ENCODE measurements at places on chromosomes 4 and X.

DNA sequence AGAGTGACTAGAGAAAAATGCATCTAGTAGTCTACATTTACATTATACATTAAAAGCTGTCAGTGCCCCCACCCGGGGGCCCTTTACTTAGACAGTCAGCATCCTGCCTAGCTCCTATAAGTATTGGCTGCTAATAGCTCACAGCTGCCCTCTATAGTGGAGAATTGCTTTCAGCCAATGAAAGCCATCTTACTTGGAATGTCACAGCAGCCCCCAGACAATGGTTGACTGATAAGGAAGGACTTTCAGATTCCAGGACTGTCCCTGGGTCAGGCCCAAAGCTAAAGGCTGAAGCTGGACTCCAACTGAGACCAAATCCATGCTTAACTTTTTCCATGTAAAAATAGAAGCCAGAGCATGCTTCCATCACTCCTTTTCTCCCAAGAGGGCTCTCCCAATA, 196.9 kb downstream of the ANKRD50 start:
- no peak for DNase-seq

- DNase-seq: no peak
These were observed at the start of gene CPZ for GRCh38 chr4:8592366-8593263. CPZ (plus strand) TSS chr4:8592765; CDS start chr4:8592834, 69 bp downstream.

DNA sequence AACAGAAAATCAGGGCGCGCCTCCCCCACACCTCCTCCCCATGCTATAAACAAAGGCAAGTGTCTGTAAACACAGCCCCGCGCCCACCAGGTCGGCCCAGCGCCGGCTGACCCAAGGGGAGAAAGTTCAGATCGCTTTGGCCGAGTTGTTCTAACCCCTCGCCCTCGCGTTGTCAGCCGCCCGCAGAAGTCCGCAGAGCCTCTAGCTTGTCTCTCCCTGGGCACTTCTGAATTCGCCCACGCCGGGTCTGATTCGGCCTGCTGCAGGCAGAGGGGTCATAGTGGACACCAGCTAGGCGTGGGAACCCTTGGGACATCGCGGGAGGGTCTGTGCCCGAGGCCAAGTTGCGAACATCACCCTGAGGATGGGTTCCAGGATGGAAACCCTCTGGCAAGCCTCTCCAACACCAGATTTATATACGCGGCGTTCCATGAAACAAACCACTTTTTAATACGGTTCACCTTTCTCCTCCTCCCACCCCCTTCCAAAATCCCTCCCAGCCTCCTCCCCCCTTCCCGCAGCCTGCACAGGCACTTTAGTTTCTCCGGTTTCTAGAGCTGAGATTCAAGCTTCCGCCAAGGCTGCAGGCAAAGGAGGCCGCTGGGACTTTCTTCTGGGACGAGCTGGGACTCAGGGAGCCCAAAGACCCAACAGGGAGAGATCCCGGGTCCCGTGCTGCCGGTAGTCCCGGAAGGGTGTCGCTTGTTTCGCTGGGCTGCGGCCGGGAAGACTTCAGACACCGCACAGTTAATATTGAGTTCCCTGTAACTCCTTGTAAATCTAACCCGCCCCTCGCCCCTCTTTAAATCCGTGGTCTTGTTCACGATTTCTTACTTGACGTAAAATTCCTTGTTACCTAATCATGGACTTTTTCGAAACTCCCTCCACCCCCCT, 4.7 kb downstream of the HAND2 start:
- DNase-seq: no peak

- DNase-seq: no peak
These were observed 130.1 kb downstream of the EGF start for GRCh38 chr4:110042545-110043517.

DNA sequence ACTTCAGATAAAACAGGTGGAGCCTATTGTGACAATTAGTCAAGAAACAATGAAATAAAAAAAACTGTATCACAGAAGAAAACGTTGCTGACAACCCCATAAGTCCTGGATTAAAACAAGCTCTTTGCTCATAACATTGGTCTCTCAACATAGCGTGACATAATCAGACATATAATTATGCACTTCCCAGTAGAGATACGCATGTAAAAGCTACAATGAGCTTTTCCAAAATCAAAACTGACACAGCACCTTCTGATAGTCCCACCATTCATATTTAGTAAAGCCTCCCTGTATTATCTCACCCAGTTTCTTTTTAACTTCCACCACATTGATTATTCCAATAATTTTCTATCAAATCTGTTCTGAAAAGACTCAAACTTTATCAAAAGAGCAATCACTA, 372.1 kb upstream of the SMIM31 start:
- DNase-seq: no peak

- no peak for DNase-seq
These were observed 56.0 kb downstream of the GLUD2 start for GRCh38 chrX:121103381-121103780.

DNA sequence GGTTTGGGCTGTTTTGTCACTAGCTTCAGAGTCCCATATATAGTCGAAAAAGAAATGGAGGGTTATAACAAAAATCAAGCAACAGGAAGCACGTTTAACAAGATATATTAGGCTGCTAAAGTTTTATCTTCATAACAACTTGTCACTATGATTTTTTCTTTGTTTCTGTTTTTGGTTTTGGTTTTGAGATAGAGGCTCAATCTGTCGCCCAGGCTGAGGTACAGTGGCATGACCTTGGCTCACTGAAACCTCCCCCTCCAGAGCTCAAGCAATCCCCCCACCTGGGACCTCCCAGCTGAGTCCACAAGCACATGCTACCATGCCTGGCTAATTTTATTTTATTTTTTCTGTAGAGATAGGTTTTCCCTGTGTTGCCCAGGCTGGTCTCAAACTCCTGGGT, 2664.4 kb downstream of the ARAP2 start:
- DNase-seq: no peak

DNA sequence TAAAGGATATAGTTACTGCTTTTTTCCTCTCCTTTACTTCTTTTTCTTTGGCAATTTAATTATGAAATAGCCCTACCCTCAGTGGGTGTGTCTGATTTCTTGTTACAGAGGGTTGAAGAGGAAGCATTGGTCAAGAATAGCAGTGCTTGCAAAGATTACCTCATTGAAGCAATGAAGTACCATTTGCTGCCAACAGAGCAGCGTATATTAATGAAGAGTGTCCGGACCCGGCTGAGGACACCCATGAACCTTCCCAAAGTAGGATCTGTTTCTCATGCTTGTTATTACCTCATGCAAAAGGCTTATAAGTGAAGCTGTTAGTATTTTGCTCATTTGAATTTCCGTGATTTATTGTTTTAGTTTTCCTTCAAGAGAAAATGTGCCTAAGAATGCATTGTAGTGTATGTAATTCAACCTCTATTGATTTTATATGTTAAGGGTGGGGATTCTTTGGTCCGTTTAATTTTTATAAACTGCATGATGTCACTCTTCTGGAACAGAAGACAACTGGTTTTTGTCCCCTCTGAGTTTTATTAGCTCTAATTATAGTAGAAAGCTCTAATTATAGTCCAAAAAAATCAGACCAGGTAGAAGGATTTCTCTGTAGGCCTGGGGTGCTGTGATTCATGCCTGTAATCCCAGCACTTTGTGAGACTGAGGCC, 27.9 kb upstream of the MSMO1 start:
- DNase-seq: peak; percentile 87

DNA sequence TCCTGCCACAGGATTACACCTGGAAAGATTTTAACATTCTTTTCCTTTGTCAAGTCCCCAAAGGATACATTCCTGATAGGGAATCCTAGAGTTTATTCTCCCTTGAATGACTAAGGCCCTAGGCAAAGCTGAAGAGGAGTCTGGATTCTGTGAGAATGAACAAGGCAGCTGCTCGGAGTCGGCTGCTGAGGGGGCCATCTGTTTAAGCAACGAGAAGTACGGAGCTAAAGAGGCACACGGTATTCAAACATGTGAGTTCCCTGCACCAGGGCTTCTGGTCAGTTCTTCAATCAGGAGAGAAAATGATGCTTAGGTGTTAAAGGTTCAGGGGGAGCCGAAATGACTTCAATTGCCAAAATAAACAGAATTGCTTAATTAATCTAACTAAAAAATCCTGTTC, 97.6 kb downstream of the MGST2 start:
- no peak for DNase-seq

DNA sequence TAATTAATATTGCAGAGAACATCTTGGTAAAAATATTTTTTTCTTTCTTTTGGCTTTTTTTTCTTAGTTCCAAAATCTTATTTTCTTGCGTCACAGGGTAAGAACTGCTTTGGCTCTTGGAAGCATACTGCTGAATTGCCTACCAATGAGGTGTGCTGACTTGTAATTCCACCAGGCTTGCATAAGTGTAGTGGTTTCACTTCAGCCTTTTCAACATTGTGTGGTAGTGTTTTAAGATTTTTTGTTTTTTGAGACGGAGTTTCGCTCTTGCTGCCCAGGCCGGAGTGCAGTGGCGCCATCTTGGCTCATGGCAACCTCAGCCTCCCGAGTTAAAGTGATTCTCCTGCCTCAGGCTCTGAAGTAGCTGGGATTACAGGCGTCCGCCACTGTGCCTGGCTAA, 42.4 kb downstream of the N4BP2 start:
- DNase-seq: peak; percentile 38

GRCh38 chr4:99529956-99530355, 19.1 kb downstream of the C4orf17 start:
- no peak for DNase-seq

DNA sequence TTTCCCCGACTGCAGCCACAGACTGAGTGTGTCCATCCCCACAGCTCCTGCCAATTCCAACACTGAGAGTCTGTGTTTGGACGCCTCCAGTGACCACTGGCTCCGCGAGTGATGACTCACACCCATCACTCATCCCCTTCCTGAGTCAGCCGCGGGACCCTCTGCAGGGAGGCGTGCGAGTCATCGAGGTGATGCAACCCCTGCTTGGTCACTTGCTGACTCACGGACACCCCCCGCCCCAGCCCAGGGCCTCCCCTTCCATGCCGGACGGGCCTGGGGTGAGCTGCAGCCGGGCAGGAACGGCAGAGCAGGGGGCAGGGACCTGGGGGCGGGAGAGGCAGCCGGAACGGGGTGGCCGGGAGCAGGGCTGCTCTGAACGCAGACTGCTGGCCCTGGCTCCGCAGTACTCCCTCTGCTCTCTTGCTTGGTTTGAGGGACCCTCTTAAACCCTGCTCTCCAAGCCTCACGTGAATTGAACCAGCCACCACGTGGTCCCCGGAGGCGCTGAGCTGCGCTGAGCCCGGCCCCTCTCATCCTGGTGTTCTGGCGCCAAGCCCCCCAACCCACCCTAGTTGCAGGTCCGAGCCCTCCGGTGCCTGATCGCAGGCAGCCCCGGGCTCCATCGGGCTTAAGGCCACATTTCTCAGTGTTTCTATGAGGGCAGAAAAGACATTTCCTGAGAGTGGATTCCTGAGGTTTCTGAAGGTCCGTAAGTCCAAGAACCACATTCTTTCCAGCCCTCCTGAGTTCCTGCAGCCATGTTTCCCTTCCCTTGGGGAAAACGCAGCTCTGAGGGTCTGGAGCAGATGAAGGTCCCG, 32.4 kb downstream of the FGFRL1 start:
- DNase-seq: peak; percentile 92

DNA sequence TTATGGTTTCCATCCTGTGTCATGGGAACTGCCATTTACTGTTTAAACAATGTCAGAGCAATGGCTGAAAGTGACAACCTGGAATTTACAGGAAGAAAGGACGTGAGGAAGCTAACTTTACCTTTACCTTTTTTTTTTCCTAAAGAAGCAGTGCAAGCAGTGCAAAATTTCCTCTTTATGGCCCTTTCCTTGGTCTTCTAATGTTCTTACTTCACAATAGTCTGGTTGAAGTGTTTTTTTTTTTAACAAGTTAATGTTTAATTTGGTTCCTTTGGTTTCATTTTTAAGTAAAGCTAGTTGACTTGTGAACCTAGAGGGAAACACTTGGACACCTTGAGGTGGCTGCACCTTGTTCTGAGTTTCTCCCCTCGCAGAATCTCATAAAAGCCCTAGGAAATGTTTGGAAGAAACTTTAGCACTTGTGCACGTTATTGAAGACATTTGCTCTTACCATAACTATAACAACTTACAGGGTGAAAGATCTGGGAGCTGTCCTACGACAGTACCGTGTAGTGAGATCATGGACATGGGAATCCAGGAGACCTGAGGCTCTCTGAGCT, 1.8 kb downstream of the SGMS2 start:
- no peak for DNase-seq

DNA sequence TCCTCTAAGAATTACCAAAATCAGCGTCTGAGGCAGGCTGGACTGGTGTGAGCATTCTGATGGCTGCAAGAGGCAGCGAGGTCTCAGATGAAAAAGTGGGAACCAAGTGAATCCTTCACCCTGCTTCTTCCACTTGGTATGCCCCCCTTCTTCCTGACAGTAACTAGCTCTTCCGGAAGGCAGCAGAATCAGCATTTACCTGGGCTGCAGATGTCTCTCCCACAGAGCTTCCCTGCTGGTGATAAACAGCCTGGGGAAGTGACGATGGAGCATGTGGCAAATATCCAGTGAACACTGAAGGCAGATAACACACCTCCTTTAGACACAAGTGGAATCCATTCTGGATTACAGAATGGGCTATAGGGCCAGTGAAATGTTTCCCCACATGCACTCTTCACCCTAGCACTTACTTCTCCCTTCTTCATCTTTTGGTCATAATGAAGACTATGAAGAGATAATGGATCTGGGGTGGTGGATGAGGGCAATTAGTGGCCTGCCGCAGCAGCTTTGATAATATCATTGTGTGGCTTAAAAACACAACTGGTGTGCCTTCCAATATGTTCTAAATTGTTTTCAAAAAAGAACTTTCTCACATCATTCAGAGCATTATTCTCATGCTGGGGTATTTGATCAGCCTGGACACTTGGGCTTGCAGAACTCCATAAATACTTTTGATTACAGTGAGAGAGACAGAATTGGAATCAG, 60.8 kb upstream of the TBC1D9 start:
- DNase-seq: no peak

DNA sequence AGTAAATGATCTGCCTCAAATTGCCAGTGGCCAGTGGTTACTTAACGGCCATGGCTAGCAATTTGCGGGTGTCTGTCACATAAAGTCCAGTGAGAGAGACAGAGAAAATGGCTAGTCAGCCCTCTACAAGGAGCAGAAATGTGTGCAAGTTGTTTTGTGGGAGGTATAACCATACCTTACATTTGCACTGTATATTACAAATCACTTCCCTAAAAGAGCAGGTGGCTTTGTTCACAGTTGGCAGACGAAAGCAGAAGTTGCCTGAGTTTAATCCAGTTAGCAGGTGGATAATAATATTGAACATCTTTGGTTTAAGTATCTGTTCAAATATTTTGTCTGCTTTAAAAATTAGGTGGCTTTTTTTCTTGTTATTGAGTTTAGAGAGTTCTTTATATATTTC, 15.6 kb downstream of the SRPX start:
- DNase-seq: no peak

- no peak for DNase-seq
These were observed 50.9 kb downstream of the FAM193A start for GRCh38 chr4:2587213-2587823.

DNA sequence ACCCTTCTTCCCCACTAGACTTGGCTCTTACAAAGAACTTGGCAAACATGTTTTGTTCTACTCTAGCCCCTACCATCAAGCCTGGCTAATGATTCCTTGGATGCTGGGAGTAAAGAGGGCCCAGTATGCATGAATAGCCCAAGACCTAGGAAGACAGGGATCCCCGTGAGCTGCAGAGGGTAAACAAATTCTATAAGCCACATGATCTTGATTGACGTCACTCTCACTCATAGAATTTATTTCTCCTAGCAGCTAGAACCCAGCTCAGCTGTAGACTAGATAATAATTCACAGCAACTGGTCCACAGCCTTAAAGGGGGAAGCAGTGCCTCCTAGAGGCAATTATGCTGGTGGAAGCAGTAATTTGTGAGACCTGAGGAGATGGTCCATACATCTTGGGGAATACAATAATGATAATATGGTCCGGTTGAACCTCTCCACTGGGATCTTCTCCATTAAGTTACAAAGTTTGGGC, 16.1 kb upstream of the USO1 start:
- DNase-seq: no peak

- DNase-seq: no peak
These were observed 99.0 kb upstream of the OTUD4 start for GRCh38 chr4:145279122-145279960.

Data from inflammatory macrophage treated with lipopolysaccharide for 1 hour (primary cell).